ENCODE measurements at places on chromosomes 16 and 17.

GRCh38 chr17:17036524-17036998 lies 5.7 kb upstream of the MPRIP start:
- DNase-seq, result peak; percentile 84

GRCh38 chr16:31322500-31322899 lies 32.5 kb upstream of the ITGAX start:
- no peak for DNase-seq

DNA sequence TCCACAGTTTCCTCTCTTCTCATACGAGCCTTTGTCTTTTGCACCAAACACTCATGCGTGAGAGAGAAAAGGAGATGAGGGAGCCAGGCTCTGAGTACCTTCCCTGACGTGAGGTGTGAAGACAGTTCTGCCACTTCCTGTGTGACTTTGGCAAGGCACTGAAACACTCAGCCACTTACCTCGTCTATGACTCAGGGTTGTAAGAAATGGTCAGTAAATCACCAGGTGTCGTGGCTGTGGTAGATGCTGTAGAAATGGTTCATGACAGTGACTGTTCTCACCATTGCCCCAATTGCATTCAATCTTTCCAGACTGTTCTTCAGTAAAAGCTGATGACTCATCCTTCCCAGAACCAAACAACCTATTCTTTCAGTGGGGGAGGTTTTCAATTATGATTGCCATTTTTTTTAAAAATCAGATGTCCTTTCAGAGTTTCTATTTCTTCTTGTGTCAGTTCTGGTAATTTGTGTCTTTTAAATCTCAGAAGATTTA lies 49.2 kb upstream of the CBFA2T3 start:
- DNase-seq, result no peak

- no peak for DNase-seq
Observed at GRCh38 chr16:52076801-52077201, 470.1 kb downstream of the TOX3 start.

DNA sequence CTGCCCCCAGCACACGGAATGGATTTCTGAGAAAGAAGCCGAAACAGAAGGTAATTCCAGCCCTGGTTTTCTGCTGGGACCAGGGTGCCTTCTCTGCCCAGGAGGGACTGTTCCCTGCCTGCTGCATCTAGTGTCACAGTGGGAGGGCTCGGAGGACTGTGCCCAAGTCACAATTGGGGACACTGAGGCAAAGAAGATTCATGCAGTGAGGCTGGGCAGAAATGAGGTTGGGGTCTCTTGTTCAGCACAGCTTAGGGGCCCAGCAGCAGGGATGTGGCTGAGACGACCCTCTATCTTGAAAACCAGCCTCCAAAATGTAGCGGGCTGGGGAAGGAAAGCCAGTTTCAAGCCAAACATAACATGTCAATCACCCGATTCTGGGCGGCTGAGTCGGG lies 592 bp downstream of the IL21R start:
- no peak for DNase-seq

DNA sequence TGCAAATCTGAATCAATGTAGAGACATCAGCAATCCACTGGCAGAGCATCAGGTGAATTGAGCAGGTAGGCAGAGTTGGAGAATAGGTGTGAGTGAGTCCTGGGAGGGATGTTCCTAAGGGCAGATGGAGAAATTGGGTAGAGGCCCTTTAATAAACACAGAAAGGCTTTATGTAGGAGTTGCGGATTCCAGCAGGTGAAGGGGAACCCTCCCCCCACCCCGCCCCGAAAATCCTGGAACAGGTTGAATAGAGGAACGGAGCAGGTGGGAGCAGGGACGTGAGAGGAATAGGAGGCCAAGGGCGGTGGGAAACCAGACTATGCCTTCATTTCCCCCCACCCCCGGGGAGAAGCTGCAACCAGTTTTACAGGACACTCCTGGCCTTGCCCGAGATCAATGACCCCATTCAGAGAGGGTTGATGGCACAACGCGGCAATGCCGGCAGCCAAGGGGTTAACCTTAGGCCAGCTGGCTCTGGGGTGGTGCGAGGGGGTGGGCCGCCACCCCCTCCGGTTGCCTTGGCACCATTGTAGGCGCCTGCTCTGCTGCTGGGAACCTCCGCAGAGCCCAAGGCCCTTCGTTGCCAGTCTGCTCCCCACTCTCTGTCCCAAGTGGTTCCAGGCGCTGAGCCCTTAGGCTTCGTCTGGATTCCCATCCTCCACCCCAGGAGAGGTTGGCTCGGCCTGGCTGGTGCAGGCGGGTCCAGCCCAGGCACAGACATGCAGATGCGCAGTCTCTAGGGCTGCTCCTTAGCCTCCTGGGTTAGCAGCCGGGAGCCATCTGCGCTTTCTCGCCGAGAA lies 814 bp upstream of the RUNDC3A start:
- peak; percentile 93 for DNase-seq

DNA sequence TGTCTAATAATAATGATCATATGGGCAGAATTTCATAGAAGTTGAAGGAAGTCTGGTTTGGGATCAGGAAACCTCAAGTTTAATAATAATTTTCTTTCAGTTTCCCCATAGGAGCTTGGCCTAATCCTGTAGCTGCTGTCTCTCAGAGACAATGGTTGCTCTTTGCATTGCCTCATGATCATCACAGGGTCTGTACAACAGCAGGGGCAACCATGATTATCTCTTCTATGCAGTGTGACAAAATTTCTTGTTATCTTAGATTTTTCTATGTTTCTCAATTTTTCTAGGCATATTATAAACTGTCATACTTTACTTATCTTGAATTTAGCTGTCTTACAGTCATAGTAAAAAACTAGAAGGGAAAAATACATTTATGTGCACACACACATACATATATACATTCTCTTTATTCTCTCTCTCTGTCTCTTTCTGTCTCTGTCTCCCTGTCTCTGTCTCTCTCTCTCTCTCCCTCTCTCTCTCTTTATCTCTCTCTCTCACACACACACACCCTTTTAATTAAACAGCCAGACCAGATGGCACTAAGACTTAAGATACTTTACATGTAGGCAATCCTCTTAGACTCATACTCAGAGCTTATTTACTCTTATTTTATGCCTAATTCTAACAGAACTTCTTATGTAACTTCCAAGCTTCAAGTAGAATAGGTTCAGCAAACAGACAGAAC lies 30.5 kb downstream of the SMIM36 start:
- DNase-seq, result no peak
